ENCODE measurements at places on chromosomes 12 and 14.

GRCh38 chr12:89619764-89620163 lies 88.9 kb downstream of the ATP2B1 start:
- no peak overlapping the region for H3K4me3 ChIP-seq
- no peaks in the 10 kb centered on the region for H3K27me3 ChIP-seq

DNA sequence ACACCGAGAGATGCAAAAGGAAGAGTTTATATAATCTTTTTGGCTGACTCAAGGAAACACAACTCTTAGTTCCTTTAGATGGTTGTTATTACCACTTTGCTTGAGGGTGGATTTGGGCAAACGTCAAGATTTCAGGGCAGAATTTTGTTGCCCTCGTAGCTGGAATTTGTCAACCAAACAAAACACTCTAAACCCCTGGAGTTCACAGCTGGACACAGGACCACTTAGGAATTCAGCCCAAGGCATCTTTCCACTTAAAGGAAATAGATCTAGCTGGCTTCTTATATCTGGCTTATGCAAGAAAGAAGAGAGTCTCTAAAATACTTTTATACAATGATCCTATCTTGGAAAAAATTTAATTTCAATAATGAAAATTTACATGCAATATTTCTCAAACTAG lies 237.8 kb upstream of the LRIG3 start:
- no peak for DNase-seq
- H3K27ac ChIP-seq = no peak overlapping the region
- no peaks in the 10 kb centered on the region for H3K4me1 ChIP-seq
- no peak overlapping the region for H3K4me3 ChIP-seq

GRCh38 chr12:122104844-122105243 lies 26.3 kb downstream of the MLXIP start:
- H3K4me1 ChIP-seq = peaks cover 26% of the 10 kb centered on the region
- no peaks in the 10 kb centered on the region for H3K36me3 ChIP-seq
- H3K27me3 ChIP-seq = no peaks in the 10 kb centered on the region
- peak overlapping the region; percentile 30 for H3K27ac ChIP-seq

DNA sequence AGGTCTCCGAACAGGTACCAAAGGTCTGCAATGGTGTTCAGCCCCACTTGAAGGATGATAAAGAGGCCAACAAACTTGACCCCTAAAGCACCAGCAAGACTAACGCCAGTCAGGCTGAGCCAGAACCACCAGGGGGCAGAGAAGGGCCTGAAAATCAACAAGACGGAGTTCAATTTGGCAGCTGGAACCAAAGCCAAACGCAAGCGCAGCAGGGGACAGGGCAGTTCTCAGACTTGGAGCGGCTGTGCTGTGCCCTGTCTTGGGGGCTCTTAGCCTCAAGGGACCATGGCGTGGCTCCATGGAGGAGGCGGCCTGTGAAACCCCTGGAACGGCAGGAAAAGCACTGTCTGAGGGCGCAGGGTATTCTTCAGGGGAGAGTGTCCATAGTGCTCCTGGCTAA lies 19.6 kb downstream of the POMT2 start:
- no peaks in the 10 kb centered on the region for H3K36me3 ChIP-seq
- no peak overlapping the region for H3K27ac ChIP-seq
- no peaks in the 10 kb centered on the region for H3K27me3 ChIP-seq

GRCh38 chr14:90696720-90697119 lies 119.5 kb downstream of the TTC7B start:
- H3K4me1 ChIP-seq = no peaks in the 10 kb centered on the region
- no peaks in the 10 kb centered on the region for H3K36me3 ChIP-seq
- H3K27ac ChIP-seq = no peak overlapping the region
- H3K4me3 ChIP-seq = no peak overlapping the region
- no peaks in the 10 kb centered on the region for H3K27me3 ChIP-seq

DNA sequence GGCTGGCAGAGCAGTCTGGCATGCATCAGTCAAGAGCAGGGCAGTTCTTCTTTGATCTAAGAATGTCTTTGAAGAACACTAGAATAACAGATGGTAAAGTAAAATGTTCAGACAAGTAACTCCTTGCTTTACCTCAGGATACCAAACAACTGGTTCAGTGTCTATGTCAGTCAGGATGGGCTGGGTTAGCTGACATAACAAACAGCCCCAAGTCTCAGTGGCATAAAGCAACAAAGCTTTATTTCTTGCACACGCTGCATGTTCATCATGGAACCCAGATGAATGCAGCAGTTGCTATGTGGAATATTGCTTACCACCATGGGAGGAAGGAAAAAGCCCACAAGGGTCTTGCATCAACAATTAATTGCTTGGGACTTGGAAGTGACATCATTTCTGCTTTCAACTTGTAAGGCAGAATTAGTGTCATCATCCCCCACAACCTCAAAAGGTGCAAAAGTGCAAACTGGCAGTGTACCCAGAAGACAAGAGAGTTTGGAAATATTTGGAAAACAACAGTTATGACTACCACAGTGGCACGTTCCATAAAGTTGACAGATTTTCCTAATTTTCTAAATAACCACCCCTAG lies 21.2 kb downstream of the GPRC5D start:
- H3K27ac ChIP-seq = no peak overlapping the region
- no peaks in the 10 kb centered on the region for H3K4me1 ChIP-seq
- no peaks in the 10 kb centered on the region for H3K27me3 ChIP-seq
- DNase-seq = no peak

DNA sequence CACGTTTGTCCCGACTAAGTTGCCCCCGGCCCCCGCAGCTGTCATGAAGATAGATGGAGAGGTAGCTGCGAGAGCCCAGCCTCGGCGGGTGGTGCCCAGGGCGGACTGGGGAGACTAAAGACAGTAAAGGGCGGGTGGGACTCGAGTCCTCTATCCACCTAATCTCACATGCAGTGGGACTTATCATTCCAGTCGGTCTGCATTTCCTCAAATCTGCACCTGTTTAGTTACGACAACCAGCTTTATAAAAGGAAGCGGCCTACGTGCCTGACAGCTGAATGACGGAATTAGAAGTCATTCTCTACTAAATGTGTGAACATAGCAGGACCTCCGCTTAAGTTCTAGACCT lies 109.8 kb upstream of the EGLN3 start:
- peak overlapping the region; percentile 37 for H3K4me3 ChIP-seq
- DNase-seq = no peak
- H3K27ac ChIP-seq = no peak overlapping the region
- H3K4me1 ChIP-seq = no peaks in the 10 kb centered on the region
- no peaks in the 10 kb centered on the region for H3K27me3 ChIP-seq

Measured in naive thymus-derived CD4-positive, alpha-beta T cell (primary cell).